Astrocyte (in vitro differentiated cells and primary cell): ENCODE measurements at places on chromosomes 2 and 18. TPM values are rescaled to one million over a fixed set of nuclear protein-coding genes. Genes with fewer than 3 reads are reported as not detected.

DNA sequence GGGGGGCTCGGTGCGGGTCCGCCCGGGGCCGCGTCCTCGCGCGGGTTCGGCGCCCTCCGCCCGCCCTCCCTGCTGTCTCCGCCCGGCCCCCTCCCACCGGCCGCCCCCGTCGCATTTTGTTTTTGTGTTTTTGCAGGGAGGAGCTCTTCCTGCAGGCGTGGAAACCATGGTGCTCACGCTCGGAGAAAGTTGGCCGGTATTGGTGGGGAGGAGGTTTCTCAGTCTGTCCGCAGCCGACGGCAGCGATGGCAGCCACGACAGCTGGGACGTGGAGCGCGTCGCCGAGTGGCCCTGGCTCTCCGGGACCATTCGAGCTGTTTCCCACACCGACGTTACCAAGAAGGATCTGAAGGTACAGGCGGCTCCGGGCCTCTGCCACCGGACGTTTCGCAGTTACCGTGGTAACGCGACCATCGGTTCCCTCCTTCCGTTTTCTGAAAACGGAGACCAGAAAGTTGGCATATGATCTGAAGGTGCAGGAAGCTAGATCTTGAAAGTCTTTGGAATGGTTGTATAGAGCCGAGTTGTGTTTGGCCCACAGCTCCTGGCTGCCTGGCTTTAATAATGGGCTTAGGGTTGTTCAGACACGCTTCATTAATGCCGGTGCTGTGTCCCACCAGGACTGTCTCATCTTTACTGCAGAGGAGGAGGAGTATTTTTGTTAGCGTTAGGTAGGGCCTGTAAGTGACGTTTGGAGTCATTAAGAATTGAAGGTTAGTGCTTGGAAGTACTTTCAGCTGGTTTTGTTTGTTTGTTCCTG lies 891 bp downstream of the KDM3A start:
- H3K4me1 ChIP-seq, result peaks cover 10% of the 10 kb centered on the region
- H3K27me3 ChIP-seq, result no peaks in the 10 kb centered on the region
- H3K4me3 ChIP-seq, result peak overlapping the region; percentile 99

SPATA3 gene
- total RNA-seq, result not detected in 2 replicates

DNA sequence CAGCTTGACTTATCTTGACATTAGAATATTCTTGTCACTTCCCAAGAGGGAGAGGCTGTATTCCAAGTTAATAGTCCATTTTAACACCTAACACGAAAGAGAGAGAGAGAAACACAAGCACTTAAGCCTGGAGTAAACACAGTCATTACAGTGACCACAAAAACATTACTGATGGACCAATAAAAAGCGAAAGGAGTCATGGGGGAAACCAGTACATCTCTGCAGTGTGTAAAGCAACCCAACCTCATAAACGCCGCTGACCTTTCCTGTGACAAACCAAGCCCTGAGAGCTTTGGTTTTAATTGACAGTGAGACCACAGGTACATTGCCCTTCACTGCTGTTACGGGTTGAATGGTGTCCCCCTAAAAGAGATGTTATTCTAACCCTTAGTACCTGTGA lies 78.3 kb downstream of the SMAD4 start:
- H3K27ac ChIP-seq, result no peak overlapping the region
- peaks cover 6% of the 10 kb centered on the region for H3K4me1 ChIP-seq
- no peak overlapping the region for H3K4me3 ChIP-seq
- H3K27me3 ChIP-seq, result no peaks in the 10 kb centered on the region

ATRAID gene
- total RNA-seq, result 62.9 and 66.9 TPM in 2 replicates

DNA sequence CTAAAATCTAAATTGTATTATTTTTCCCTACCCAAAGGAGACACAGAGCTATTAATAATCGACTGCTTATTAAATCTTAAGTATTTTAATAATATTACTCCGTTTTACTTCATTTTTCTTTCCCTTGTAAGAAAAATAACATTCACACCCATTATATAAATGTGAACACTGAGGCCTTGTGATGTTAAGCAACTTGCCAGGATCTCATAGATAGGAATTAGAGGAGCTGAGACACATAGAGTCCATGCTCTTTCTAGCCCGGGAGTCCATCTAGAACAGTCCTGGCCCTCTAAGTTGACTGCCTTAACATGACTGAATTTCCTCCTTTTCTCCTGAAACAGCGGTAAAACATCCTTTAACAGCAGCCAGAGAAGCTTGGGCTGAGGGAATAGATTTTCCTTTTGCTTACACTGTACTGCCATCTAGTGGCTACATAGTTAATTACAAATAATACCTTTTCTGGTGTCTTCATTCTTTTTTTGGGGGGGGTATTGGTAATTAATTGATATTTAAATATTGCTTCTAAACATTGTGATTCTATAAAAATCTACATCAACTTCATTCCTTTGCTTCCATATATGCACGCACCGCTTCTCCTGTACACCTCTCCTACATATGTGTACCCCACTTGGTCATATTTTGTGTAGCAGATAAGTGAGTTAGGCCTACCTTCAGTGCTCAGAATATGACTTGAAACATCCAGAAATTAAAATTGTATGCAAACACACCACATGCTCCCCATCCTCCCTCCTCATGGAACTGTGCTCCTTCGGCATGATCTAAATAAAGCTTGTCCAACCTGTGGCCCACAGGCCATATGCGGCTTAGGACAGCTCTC lies 125.8 kb upstream of the HNMT start:
- H3K27me3 ChIP-seq, result no peaks in the 10 kb centered on the region
- no peak overlapping the region for H3K27ac ChIP-seq
- H3K4me1 ChIP-seq, result no peaks in the 10 kb centered on the region
- no peaks in the 10 kb centered on the region for H3K36me3 ChIP-seq

PIK3C3 gene
- total RNA-seq, result 104 and 106 TPM in 2 replicates

- DNase-seq, result no peak
- H3K27me3 ChIP-seq, result peaks cover 8% of the 10 kb centered on the region
- H3K4me1 ChIP-seq, result no peaks in the 10 kb centered on the region
- H3K36me3 ChIP-seq, result no peaks in the 10 kb centered on the region
- no peak overlapping the region for H3K4me3 ChIP-seq
- H3K27ac ChIP-seq, result no peak overlapping the region
These were observed 3.4 kb downstream of the C2orf80 start for GRCh38 chr2:208186465-208186864.

GRCh38 chr2:213476641-213477040 lies 192.4 kb downstream of the SPAG16 start:
- H3K27ac ChIP-seq, result no peak overlapping the region
- no peaks in the 10 kb centered on the region for H3K27me3 ChIP-seq
- no peak overlapping the region for H3K4me3 ChIP-seq
- DNase-seq, result peak; percentile 26
- H3K36me3 ChIP-seq, result no peaks in the 10 kb centered on the region
- no peaks in the 10 kb centered on the region for H3K4me1 ChIP-seq

GALR1 gene
- total RNA-seq, result not detected in 2 replicates

- H3K36me3 ChIP-seq, result no peaks in the 10 kb centered on the region
- H3K4me3 ChIP-seq, result no peak overlapping the region
- H3K27ac ChIP-seq, result no peak overlapping the region
- no peak for DNase-seq
These were observed 17.3 kb downstream of the PHLPP1 start for GRCh38 chr18:62732617-62733016.

LRRC30 gene
- not detected in 2 replicates for total RNA-seq

DNA sequence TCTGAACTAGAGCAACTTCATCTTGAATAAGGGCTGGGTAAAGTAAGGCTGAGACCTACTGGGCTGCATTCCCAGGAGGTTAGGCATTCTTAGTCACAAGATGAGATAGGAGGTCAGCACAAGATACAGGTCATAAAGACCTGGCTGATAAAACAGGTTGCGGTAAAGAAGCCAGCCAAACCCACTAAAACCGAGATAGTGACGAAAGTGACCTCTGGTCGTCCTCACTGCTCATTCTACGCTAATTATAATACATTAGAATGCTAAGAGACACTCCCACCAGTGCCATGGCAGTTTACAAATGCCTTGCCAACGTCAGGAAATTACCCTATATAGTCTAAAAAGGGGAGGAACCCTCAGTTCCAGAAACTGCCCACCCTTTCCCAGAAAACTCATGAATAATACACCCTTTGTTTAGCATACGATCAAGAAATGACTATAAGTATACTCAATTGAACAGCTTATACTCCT lies 109.1 kb downstream of the FIGN start:
- H3K27ac ChIP-seq, result no peak overlapping the region
- peaks cover 6% of the 10 kb centered on the region for H3K4me1 ChIP-seq
- DNase-seq, result peak; percentile 86
- H3K36me3 ChIP-seq, result no peaks in the 10 kb centered on the region
- H3K4me3 ChIP-seq, result no peak overlapping the region
- H3K27me3 ChIP-seq, result no peaks in the 10 kb centered on the region

TNFRSF11A gene
- total RNA-seq, result 0.75 and 1.5 TPM in 2 replicates

GRCh38 chr2:10163498-10164486 lies 41.3 kb downstream of the RRM2 start:
- H3K27me3 ChIP-seq, result no peaks in the 10 kb centered on the region
- peak overlapping the region; percentile 19 for H3K27ac ChIP-seq
- no peak overlapping the region for H3K4me3 ChIP-seq

GRCh38 chr2:203835420-203835819 lies 32.2 kb upstream of the CTLA4 start:
- no peak overlapping the region for H3K27ac ChIP-seq
- no peaks in the 10 kb centered on the region for H3K36me3 ChIP-seq
- no peak overlapping the region for H3K4me3 ChIP-seq
- no peaks in the 10 kb centered on the region for H3K4me1 ChIP-seq
- H3K27me3 ChIP-seq, result no peaks in the 10 kb centered on the region

DNA sequence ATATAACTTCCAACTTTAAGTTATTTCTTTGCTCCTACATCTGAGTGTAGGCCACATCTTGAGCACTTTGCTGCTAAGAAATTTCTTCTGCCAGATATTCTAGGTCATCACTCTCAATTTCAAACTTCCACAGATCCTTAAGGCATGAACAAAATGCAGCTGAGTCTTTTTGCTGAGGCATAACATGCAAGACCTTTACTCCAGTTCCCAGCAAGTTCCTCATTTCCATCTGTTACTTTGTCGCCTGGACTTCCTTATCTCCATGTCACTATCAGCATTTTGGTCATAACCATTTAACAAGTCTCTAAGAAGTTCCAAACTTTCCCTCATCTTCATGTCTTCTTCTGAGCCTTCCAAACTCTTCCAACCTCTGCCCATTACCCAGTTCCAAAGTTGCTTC lies 1077.3 kb upstream of the TMEFF2 start:
- no peaks in the 10 kb centered on the region for H3K27me3 ChIP-seq
- H3K4me1 ChIP-seq, result no peaks in the 10 kb centered on the region
- no peaks in the 10 kb centered on the region for H3K36me3 ChIP-seq
- H3K27ac ChIP-seq, result no peak overlapping the region
- no peak overlapping the region for H3K4me3 ChIP-seq

AKAIN1 gene
- total RNA-seq, result not detected in 2 replicates

DNA sequence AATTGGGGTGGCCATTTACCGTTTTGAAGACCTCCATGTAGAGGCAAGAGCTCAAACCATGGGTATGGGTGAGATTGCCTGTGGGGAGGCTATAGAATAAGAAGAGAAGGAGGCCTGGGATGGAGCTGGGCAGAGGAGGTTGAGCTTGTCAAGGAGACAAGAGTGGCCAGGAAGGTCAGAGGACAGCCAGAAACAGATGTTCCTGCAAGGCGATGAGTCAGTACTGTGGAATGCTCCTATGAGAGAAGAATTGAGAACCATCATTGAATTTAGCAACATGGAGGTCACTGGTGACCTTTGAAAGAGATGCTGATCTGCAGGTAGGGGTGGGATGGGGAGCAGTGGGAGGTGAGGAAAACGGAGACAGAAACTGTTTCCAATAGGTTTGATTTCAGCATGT lies 3.5 kb downstream of the ACSL3 start:
- H3K36me3 ChIP-seq, result no peaks in the 10 kb centered on the region
- DNase-seq, result peak; percentile 71
- peak overlapping the region; percentile 20 for H3K27ac ChIP-seq
- no peaks in the 10 kb centered on the region for H3K27me3 ChIP-seq
- no peak overlapping the region for H3K4me3 ChIP-seq

- no peak for DNase-seq
- peaks cover 8% of the 10 kb centered on the region for H3K27me3 ChIP-seq
- H3K27ac ChIP-seq, result no peak overlapping the region
- no peaks in the 10 kb centered on the region for H3K36me3 ChIP-seq
These were observed 166.9 kb downstream of the ANAPC1 start for GRCh38 chr2:111716905-111717775.

FOXD4L1 gene
- not detected in 2 replicates for total RNA-seq

GRCh38 chr18:76765649-76766048 lies 56.7 kb upstream of the ZNF236 start:
- H3K4me1 ChIP-seq, result no peaks in the 10 kb centered on the region
- no peak for DNase-seq
- H3K4me3 ChIP-seq, result no peak overlapping the region
- H3K27ac ChIP-seq, result no peak overlapping the region
- no peaks in the 10 kb centered on the region for H3K27me3 ChIP-seq

DNA sequence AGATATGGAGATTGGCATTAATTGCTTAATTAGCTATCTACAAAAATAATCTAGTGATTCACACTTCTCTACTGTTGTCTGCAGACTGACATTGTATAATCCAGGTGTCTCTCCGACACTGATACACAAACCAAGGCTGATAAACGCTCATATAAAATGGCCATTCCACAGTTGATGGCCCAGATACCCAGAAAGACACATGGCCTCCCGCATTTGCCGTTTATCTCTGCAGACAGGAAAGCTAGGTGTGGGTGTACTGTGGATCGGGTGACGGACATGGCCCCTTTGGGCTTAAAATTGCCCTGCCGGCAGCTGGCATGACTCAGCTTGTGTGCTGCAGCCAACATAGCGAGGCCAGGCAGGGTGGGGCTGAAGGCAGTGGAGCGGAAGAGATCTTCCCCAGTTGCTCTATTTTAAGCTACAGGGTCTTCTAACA lies 18.5 kb downstream of the PMAIP1 start:
- no peak overlapping the region for H3K4me3 ChIP-seq
- peaks cover 7% of the 10 kb centered on the region for H3K4me1 ChIP-seq
- H3K27me3 ChIP-seq, result no peaks in the 10 kb centered on the region
- H3K27ac ChIP-seq, result no peak overlapping the region
- peak; percentile 87 for DNase-seq

- H3K27ac ChIP-seq, result no peak overlapping the region
- H3K27me3 ChIP-seq, result peaks cover 20% of the 10 kb centered on the region
- no peak for DNase-seq
- H3K4me1 ChIP-seq, result no peaks in the 10 kb centered on the region
- H3K36me3 ChIP-seq, result no peaks in the 10 kb centered on the region
These were observed 66.4 kb upstream of the TGFA start for GRCh38 chr2:70620020-70620419.

SPDYA gene
- 1.3 and 1.4 TPM in 2 replicates for total RNA-seq

- no peaks in the 10 kb centered on the region for H3K27me3 ChIP-seq
- H3K4me3 ChIP-seq, result no peak overlapping the region
- no peak for DNase-seq
- no peak overlapping the region for H3K27ac ChIP-seq
These were observed 288.7 kb downstream of the AKAIN1 start for GRCh38 chr18:4908328-4908727.
